HFFc6 (cell line): ENCODE measurements at places on chromosomes 5 and 9. TPM values are rescaled to one million over a fixed set of nuclear protein-coding genes. Genes with fewer than 3 reads are reported as not detected.

- H3K36me3 ChIP-seq, result no peaks in the 10 kb centered on the region
- peaks cover 2% of the 10 kb centered on the region; the same call in 1 of the 2 replicates for H3K27me3 ChIP-seq
- peak; percentile 71 for DNase-seq
Measured at GRCh38 chr5:112848116-112848811, 12.8 kb upstream of the SRP19 start.

DNA sequence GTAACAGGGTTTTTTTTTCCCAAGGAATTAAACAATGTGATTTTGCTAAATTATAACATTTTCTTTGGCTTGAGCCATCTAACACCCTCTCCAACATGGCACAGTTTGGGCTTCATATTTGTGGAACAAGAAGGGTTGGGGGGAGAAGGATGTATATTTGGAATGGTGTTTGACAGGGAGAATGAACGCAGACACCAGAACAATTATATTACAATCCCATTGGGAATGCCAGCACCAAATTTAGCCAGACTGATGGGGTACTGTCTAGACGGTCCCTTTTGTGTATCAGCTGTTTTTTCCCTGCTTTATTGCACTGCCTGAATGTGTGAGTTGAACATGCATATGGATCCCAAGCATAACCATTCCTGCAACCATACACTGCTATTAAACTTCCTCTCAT lies 130.9 kb upstream of the TMEM161B start:
- H3K36me3 ChIP-seq, result 0 out of 2 replicates have a peak, but pooled peaks cover 4% of the 10 kb centered on the region
- no peak overlapping the region for H3K4me3 ChIP-seq
- no peak overlapping the region for H3K27ac ChIP-seq
- H3K4me1 ChIP-seq, result no peaks in the 10 kb centered on the region

DNA sequence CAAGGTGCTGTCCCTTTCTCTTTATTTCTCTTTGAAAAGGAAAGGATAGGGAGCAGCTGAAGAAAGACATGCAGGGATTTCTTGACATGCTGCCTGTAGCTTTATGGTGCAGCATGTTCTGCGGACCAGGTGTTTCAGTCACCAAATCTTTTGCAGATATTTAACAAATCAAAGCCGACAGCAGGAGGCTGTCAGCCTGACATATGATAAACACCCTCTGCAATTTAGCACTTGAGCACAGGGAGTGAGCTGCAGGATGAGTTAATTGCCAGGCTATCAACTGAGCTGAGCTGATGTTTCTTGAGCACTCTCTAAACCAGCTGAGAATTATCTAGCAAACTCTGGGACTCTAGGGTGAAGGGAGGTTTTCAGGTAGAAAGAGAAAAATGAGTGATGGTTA lies 212.8 kb upstream of the ATP10B start:
- no peak overlapping the region for H3K4me3 ChIP-seq
- no peak for DNase-seq
- no peak overlapping the region for H3K27ac ChIP-seq
- no peaks in the 10 kb centered on the region for H3K4me1 ChIP-seq

DNA sequence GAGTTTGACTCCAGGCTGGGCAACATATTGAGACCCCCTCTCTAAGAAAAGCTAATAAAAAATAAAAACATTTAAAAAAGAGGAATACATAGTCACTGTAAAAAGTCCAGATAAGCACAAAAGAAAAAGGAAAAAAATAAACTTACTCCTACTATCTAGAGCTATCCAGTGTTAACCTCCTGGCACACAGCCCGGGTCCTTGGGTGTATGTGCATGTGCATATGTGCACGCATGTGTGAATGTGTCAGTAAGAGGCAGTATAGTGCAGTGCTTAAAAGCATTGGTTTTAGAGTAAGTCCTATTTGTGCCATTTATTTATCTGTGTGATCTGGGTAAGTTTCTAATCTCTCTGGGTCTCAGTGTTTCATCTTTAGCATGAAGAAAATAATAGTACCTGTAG lies 26.7 kb downstream of the FAM219A start:
- peaks cover 8% of the 10 kb centered on the region for H3K4me1 ChIP-seq
- H3K27me3 ChIP-seq, result no peaks in the 10 kb centered on the region; the same call in 1 of the 2 replicates
- DNase-seq, result no peak
- no peak overlapping the region for H3K27ac ChIP-seq
- no peak overlapping the region for H3K4me3 ChIP-seq
- no peaks in the 10 kb centered on the region for H3K36me3 ChIP-seq

The SHOC1 gene
- not detected in 3 replicates for total RNA-seq

DNA sequence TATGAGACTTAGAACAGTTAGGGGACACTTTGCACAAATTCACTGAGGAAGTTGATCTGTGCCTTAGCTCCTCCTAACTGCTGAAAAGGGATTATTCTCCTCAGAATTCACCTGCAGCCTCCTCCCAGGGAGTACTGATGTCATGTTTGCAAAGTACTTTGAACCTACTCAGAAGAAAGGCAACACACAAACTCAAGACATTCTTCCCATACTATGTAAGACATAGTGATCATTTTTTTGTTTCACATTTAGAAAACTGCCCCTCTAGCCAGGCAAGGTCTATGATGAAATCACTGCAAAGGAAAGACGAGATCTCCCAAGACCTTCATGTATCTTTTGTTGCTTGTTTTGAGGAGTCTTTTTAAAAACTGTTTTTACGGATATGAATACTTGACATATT lies 10.6 kb upstream of the VLDLR start:
- H3K27me3 ChIP-seq, result no peaks in the 10 kb centered on the region; the same call in 1 of the 2 replicates
- H3K36me3 ChIP-seq, result no peaks in the 10 kb centered on the region
- H3K4me1 ChIP-seq, result peaks cover 14% of the 10 kb centered on the region
- peak overlapping the region; percentile 31 for H3K4me3 ChIP-seq
- peak; percentile 32 for DNase-seq

DNA sequence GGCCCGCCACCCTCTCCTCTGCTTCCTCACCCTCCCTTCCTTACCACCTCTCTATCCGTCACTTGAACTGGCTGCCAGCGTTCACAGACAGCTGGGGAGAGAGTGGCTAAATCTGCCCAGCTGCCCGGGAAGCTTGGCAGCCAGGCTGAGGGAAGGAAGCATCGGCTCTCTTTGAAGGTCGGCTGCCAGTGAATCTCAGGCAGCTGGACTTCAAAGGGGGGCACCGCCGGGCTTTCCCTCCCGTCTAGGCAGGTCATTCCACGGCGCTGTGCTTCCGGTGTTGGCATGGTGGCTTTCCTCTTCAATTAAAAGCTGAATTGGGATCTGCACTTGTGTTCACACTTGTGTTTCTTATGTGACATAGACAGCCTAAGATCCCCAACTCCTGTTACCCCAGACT lies 174.0 kb downstream of the GDNF start:
- H3K4me1 ChIP-seq, result peaks cover 57% of the 10 kb centered on the region
- no peak overlapping the region for H3K27ac ChIP-seq
- DNase-seq, result no peak
- H3K36me3 ChIP-seq, result peaks cover 5% of the 10 kb centered on the region; the same call in 1 of the 2 replicates
- H3K4me3 ChIP-seq, result no peak overlapping the region

DNA sequence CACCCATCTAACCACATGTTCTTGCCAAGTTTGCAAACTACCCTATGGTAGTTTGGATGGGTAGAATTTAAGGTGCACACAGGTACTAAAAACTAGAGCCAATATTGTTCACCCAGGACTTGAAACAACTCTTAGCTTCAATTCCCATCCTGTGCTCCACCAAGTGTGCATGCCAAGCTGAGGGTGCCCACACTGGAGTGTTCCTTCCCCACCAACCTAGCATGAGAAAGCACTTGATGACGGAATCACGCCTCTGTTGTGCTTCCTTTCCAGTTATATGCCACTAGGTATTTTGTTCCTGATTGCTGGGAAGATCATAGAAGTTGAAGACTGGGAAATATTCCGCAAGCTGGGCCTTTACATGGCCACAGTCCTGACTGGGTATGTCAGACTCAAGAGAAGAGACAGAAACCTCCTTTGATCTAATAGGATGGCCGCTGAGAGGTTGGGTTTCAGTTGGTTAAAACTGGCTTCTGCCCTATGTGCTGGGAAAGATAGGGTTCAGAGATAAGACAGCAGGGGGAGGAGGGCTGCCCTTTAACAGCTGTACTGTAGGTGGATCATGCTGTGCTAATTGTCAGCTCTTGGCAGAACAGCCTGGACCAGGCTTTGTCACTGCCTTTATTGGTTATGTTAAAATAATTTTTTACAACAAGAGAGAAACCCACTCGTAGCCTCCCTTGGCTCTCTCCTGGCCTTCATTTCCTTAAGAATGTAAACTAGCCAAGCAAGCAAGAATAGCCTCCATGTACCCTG lies 83.5 kb downstream of the SLC1A1 start:
- H3K4me1 ChIP-seq, result no peaks in the 10 kb centered on the region
- no peaks in the 10 kb centered on the region for H3K36me3 ChIP-seq
- H3K27me3 ChIP-seq, result peaks cover 7% of the 10 kb centered on the region
- no peak for DNase-seq
- no peak overlapping the region for H3K4me3 ChIP-seq
- no peak overlapping the region for H3K27ac ChIP-seq

The CA9 gene
- total RNA-seq, result not detected in 3 replicates

DNA sequence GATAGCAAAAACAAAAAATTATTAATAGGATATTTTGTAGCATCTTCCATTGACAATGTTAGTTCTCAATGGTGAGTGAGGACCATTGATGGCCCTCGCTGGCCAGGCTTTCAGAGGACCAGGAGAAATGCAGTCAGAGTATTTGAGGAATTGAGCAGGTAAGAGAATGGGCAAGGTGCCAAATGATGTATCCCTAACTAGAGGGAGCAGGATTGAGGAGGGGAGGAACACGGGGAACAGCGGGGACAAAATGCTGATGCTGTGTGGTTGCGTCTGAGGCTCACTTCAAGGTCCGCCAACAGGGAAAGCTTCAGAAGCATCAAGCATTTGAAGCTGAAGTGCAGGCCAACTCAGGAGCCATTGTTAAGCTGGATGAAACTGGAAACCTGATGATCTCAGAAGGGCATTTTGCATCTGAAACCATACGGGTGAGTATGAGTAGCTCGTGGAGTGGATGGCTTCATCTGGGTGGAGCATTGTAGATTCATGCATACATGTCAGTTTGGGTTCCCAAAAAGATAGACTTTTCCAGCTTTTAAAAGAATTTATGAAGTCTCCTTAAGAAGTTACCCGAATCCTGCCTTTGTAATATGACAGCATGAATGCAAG lies 16.2 kb downstream of the SPTAN1 start:
- no peak for DNase-seq
- H3K27ac ChIP-seq, result peak overlapping the region; percentile 32; the same call in 1 of the 2 replicates
- peaks cover 4% of the 10 kb centered on the region for H3K27me3 ChIP-seq
- no peak overlapping the region for H3K4me3 ChIP-seq

GRCh38 chr5:124655921-124656511 lies 90.4 kb downstream of the ZNF608 start:
- H3K27ac ChIP-seq, result no peak overlapping the region
- H3K27me3 ChIP-seq, result no peaks in the 10 kb centered on the region
- DNase-seq, result peak; percentile 79

- no peak for DNase-seq
- peaks cover 40% of the 10 kb centered on the region for H3K27me3 ChIP-seq
- no peaks in the 10 kb centered on the region for H3K4me1 ChIP-seq
- no peak overlapping the region for H3K27ac ChIP-seq
- no peaks in the 10 kb centered on the region for H3K36me3 ChIP-seq
Measured at GRCh38 chr5:1406681-1407640, 38.3 kb downstream of the SLC6A3 start.

DNA sequence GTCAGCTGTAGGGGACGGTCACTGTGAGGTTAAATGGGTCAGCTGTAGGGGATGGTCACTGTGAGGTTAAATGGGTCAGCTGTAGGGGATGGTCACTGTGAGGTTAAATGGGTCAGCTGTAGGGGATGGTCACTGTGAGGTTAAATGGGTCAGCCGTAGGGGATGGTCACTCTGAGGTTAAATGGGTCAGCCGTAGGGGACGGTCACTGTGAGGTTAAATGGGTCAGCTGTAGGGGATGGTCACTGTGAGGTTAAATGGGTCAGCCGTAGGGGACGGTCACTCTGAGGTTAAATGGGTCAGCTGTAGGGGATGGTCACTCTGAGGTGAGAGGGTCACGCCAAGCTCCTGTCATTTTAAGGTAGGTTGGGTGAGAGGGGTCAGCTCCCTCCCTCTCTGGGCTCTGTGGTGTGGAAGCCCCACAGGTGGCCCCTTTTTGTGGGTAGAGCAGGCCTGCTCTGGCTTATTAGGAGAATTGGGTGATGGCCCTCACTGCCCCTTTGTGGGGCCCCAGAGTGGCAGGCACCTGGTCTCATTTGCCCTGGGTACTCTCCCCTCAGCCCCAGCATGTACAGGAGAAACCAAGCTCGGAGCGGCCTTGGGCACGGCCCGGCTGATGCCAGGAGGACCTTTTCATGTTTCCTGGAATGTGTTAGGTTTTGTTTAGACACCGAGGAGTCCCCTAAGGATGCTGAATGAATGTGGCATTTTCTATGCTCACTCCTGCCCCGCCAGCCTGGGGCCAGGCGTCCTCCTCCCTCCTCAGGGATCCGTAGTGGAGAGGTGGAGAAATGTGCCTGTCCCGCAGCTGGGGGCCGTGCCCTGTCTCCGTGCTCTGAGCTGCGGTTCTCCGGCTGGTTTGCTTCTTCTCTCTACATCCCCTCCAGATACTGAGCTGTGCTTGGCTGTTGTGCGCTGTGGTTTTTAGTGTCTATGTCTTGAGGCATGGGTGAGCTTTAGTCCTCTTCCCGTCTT lies 31.4 kb downstream of the AHRR start:
- peaks cover 12% of the 10 kb centered on the region for H3K4me1 ChIP-seq
- peaks cover 34% of the 10 kb centered on the region for H3K36me3 ChIP-seq
- H3K27me3 ChIP-seq, result peaks cover 4% of the 10 kb centered on the region
- H3K27ac ChIP-seq, result no peak overlapping the region
- DNase-seq, result no peak

The CFAP77 gene
- total RNA-seq, result not detected in 3 replicates

The TMEM267 gene
- 15.4 to 18.6 TPM (median 16.9 TPM) in 3 replicates for total RNA-seq

GRCh38 chr5:134296213-134296612 lies 70.3 kb upstream of the PPP2CA start:
- no peak overlapping the region for H3K4me3 ChIP-seq
- H3K27me3 ChIP-seq, result no peaks in the 10 kb centered on the region; the same call in none of the 2 replicates
- DNase-seq, result no peak
- H3K4me1 ChIP-seq, result no peaks in the 10 kb centered on the region; the same call in 1 of the 2 replicates
- H3K36me3 ChIP-seq, result peaks cover 6% of the 10 kb centered on the region; the same call in 1 of the 2 replicates
- H3K27ac ChIP-seq, result no peak overlapping the region

DNA sequence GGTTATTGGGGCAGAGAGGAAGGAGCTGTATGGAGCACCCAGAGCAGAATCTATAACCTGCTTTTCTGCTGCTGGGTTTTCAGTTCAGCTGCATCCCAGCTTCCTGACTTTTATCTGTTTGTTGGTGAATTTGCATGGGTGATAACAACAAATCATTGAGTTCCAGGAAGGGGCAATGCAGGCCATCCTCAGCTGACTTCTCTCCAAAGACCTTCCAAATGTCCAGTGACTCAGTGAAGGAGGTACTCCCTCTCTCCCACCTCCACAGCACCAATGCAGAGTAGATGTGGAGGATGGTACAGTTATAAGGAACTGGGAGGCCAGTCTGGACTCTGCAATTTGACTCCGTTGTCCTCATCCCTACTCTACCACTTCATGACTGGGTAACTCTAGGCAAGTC lies 1.6 kb upstream of the TXN start:
- H3K27ac ChIP-seq, result peak overlapping the region; percentile 100
- no peak for DNase-seq
- H3K4me3 ChIP-seq, result peak overlapping the region; percentile 99; the same call in 1 of the 2 replicates
- peaks cover 59% of the 10 kb centered on the region for H3K4me1 ChIP-seq
- H3K27me3 ChIP-seq, result peaks cover 8% of the 10 kb centered on the region

The PCDHGA6 gene
- 1.9 to 2.8 TPM (median 2.1 TPM) in 3 replicates for total RNA-seq
